ENCODE measurements at places on chromosomes 11 and 22. TPM values are rescaled to one million over a fixed set of nuclear protein-coding genes. Genes with fewer than 3 reads are reported as not detected.

DAGLA gene
- 0.52 TPM for polyA plus RNA-seq

UBQLNL gene
- 0.09 TPM for polyA plus RNA-seq

LRRN4CL gene
- 0.08 TPM for polyA plus RNA-seq

SLC22A24 gene
- not detected for polyA plus RNA-seq

C11orf91 gene
- not detected for polyA plus RNA-seq

Data from GM23338 (cell line).